ENCODE measurements at places on chromosomes 1 and 21.

GRCh38 chr1:110102081-110102480 is 10.2 kb upstream of the UBL4B start:
- DNase-seq = no peak

GRCh38 chr1:89754518-89754917 is 66.3 kb upstream of the LRRC8D start:
- peak; percentile 71 for DNase-seq

DNA sequence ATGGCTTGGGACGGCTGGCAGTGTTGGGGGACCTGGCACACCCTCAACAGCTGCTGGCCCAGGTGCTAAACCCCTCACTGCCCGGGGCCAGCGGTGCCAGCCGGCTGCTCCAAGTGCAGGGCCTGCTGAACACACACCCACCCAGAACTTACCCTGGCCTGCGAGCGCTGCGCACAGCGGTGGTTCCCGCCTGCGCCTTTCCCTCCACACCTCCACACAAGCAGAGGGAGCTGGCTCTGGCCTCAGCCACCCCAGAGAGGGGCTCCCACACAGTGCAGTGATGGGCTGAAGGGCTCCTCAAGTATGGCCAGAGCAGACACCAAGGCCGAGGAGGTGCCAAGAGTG is 67.9 kb downstream of the FMO4 start:
- no peak for DNase-seq

- no peak for DNase-seq
These were observed 58.8 kb upstream of the TBX15 start for GRCh38 chr1:119046785-119047438.

- DNase-seq = peak; percentile 79
These were observed 33.0 kb downstream of the EPHA2 start for GRCh38 chr1:16122916-16123315.

DNA sequence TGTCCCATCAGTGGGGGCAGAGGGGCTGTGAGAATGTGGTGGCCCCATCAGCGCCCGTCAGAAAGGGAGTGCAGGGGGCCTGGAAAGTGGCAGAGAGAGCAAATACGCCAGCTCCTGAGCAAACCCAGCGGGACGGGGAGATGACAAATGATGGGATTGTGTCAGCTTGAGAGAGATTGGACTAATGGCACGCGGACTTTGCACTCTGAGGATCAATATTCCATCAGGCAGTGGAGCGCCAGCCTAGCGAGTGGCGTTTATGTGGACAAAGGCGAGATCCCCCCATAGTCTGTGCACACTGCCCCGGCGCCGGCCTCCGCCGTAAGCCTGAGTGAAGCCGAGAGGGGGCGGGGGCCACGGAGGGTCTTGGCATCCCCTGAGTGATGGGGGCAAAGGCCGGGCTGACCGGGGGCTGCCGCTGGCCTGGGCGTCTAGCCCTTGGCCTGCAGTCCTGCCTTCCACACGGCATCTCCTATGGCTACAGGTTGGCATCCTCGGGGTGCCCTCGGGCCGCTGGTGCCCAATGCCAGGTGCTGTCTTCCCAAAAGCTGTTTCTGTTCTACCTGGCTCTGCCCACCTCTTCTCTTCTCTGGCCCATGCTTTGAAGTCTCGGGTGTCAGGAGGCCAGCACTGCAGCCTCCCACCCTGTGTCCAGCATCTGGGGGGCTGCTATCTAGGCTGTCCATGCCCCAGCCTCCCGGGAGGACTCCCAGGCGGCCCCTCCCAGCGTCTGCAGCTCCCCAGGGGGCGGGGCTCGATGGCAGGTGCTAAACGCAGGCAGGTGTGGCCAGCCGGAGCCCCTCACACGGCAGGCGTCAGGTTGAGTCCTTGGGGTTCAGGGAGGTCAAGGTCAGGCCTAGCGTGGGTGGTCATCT is 46.5 kb downstream of the PRDM16 start:
- no peak for DNase-seq

DNA sequence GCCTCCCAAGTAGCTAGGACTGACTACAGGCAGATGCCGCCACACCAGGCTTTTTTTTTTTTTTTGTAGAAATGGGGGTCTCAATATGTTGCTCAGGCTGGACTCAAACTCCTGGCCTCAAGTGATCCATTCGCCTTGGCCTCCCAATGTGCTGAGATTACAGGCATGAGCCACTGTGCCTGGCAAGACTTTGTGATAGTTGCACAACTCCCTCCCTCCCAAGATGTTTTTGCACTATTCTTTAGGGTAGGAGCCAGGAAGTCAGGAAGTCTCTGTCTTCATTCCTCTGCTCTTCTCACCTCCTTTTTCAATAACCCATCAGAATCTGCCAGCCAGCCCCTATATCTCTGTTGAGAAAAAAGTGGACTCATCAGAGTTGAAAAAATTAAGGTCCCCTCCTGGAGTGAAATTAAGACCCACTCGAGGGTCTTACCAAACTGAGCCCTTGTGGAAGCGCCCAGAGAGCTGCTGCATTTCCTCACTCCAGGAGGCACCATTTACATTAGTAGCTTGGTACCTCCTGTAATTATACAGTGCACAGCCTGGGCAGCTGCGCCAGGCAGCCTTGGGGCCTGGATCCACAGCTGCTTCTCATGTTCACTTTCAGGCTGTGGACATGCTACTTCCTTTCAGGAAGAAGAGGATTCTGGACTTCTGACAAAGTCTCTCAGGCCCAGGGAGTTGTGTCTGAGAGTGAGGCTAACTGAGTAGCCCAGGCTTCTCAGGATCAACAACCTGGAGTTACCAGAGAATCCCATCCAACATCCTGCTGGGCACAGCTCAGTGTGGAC is 24.0 kb downstream of the TCEA3 start:
- no peak for DNase-seq

DNA sequence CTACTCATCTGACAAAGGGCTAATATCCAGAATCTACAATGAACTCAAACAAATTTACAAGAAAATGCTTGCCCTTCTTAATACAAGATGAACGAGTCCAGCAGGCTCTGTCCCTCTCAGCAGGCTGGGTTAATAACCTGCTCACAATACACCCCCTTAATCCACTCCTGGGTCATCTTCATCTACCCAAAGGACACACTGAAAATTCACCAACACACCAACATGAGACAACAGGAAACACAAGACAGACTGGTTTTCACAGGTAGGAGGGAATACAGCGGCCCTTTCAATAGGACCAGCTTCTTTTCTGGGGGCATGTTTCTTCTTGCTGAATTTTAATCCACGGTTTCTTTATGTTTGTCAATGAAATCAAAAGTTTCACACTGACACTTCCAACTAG is 44.6 kb downstream of the SUSD4 start:
- no peak for DNase-seq

GRCh38 chr1:227793948-227794816 is 21.3 kb upstream of the PRSS38 start:
- DNase-seq = no peak

DNA sequence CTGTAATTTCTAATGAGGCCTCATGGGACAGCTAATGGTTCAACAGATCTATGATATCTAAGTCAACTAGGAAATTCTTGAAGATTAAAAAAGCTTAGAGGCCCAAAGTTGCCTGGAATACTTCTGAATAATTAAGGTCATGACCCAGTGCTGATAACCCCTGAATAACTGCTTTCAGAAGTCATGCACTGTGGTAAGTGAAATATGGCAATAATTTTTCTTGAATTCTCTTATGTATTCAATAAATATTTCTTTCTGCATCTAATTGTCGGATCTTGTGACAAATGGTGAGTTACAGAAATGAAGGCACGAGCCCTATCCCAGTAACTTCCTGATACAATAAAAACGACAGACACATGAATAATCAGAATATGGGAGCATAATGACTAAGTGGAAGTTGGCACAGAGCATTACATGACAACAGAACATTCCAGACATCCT is 219.3 kb upstream of the GREM2 start:
- no peak for DNase-seq

DNA sequence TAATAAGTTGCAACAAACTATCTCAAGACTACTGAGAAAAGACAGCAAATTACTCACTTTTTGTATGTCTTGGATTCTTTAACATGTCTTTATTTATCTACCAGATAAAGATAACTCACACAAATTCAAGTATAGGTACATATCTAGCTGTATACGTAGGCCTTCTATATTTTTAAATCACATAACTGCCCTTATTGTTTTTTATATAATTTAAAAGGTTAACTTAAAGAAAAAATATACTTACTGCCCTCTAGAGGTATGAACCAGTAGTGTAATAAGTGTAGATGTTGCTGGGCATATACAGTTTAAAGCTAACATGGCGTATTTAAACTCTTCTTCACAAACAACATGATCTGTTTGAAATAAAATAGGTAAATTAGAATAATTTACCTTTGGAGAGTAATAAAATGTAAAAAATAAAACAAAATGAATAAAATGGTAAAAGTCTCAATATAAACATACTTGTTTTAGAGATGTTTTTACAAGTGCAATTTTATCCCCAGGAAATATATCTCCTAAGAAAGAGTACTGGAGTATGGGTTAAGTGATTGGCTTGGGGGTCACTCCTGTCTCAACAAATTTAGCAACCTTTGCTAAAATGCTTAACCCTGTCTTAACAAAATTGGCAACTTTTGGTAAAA is 235.2 kb downstream of the KCNT2 start:
- DNase-seq = peak; percentile 29

DNA sequence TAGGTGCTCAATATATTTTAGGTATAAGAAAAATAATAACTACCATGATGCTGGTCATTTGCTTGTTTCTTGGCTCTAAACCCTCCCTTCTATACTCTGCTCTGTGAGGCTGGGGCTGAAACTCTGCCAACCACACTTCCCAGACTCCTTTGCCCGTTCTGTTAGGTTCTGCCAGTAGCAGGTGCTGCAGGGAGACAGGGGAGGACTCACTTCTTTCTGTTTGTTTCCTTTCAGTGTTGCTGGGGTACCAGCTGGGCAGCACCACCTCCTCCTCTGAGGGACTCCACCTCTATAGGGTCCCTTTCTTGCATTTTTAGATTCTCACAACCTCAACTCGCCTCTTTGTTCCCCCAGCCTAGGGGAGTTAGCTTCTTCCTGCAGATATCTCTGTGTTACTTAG is 17.0 kb upstream of the SH2D2A start:
- DNase-seq = no peak

GRCh38 chr21:39555911-39556590 is 56.7 kb upstream of the B3GALT5 start:
- DNase-seq = no peak

DNA sequence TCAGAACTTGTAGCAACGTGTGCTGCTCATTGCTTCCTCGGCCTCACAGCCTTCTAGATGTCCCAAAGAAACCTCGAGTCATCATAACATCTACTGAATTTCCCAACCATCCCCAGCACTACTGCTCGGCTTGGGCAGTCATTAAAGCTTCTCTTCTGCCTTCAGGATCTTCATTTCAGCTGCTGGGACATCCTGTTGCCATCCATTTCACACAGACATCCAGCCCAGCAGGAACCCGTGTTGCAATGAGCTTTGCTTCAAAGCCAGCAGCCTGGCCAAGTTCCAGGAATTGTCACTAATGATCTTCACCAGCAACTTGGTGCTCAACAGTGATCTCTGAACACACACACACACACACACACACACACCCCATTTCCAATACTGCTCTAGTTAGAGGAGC is 18.5 kb downstream of the WLS start:
- no peak for DNase-seq

- peak; percentile 71 for DNase-seq
These were observed 211.1 kb downstream of the SMYD3 start for GRCh38 chr1:246295968-246296367.

- no peak for DNase-seq
These were observed 76.3 kb upstream of the TIAM1 start for GRCh38 chr21:31420354-31420753.

GRCh38 chr1:200351826-200352549 is 57.8 kb downstream of the ZNF281 start:
- DNase-seq = no peak

GRCh38 chr21:33419538-33420123 is 16.4 kb downstream of the IFNGR2 start:
- no peak for DNase-seq

- no peak for DNase-seq
These were observed 209.9 kb upstream of the SGIP1 start for GRCh38 chr1:66323958-66324625.

DNA sequence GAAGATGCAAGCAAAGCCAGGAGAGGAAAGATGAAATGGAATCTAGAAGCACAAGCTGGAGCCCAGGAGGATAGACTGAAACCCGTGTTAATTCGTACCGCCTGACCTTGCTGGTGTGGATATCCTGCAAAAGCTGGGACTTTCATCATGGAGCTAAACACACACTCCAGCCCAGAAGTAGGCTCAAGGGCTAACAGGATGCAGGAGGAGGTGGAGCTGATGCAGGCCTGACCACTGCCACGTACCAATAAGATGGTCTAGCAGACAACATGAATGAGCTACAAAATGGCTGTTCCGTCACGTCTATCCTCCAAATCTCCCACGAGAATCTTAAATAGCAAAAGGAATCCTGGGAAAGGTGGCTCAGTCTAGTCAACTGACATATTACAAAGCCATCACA is 270.3 kb downstream of the SDCCAG8 start:
- DNase-seq = no peak

GRCh38 chr21:36949171-36950141 is 17.0 kb downstream of the HLCS start:
- no peak for DNase-seq

DNA sequence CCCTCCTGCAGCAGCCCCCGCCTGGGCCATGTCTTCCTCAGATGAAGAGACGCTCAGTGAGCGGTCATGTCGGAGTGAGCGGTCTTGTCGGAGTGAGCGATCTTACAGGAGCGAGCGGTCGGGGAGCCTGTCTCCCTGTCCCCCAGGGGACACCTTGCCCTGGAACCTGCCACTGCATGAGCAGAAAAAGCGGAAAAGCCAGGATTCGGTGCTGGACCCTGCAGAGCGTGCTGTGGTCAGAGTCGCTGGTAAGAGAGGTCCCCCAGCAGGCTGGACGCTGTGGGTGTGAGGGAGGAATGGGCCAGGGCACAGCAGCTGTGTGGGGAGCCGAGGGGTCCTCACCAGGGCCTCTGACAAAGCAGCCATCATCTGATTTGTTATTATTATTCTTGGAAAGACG is 58.0 kb downstream of the NDUFS5 start:
- no peak for DNase-seq

- no peak for DNase-seq
These were observed 130.5 kb downstream of the ETS2 start for GRCh38 chr21:38936240-38936639.

- no peak for DNase-seq
These were observed 4.8 kb downstream of the C1QTNF12 start for GRCh38 chr1:1241588-1242219.

GRCh38 chr21:25997788-25998611 is 172.6 kb downstream of the APP start:
- no peak for DNase-seq

DNA sequence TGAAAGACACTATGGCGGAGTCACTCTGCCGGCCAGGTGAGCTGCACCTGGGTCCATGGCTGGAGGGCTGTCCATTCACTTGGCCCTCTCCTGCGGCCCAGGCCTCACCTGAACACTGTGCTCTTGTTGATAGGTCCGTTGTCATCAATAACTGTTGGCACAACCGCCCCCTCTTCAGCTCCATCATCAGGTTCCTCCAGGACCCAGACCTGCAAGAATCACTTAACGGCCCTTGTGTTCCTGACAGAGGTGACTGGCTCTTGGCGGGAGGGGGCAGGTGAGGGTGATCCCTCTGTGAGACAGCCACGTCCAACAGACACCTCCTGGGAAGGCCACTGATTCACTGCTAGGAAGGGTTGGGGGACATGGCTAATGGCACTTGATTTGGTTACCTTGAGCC is 54.9 kb downstream of the INAVA start:
- DNase-seq = no peak

Measured in KBM-7 (cell line).